H4 (cell line): ENCODE measurements at places on chromosomes 6 and 20.
A peak's percentile ranks its signal among the peaks of the same experiment; 100 is the strongest.

DNA sequence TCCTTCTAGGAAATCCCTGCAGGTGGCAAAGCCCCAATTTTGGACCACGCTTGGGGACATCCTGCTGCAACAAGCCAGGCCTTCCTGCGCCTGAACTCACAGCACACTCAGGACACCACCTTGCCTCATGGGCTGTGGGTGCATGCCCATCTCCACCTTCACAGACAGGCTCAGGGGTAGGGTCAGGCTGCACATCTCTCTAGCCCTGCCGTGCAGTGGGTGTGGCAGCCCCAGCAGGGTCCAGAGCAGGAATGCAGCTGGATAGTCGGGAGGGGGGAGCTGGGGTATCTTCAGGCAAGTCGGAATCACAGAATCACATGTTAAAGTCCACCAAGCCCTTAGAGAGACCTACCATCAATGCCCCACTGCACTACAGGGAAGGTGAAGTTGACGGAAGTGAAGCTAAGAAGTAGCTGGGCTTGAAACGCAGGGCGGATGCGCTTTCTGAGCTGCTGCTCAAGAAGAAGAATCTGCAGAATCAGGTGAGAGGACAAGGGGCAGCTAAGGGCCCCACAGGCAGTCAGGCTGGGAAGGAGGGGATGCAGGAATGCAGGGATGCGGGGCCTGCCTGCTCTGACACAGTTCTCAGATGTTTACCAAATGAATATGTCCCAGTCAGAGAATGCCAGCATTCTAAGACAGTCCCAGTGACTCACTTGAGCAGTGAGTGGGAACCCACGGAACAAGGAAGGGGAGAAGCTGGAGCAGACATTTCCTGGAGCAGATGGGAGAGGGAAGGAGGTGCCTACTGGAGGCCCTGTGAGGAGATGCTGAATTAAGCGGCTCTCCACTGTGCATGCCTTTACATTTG lies 11.3 kb downstream of the SERPINB6 start:
- no peak for DNase-seq

- no peak for DNase-seq
Observed at GRCh38 chr6:40299681-40300080, 287.5 kb downstream of the LRFN2 start.

DNA sequence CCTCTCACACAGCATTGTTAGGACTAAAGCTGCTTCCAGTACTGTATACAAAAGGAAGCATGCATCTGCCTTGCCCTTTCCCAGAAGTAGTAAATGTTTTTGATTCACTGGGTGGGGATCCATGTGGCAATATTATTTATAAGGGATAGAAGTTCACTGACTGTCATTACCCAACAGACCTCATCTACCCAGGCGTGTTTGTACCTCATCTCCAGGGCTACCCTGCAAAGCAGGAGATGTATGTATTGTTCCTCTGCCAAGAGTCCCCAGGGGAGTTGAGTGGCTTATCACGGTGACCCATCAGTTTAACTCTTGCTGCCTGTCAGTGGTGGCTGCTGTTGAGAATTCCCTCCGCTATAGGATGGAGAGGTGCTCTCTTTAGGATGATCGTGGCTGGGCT lies 42.5 kb downstream of the SLC24A3 start:
- DNase-seq = no peak

DNA sequence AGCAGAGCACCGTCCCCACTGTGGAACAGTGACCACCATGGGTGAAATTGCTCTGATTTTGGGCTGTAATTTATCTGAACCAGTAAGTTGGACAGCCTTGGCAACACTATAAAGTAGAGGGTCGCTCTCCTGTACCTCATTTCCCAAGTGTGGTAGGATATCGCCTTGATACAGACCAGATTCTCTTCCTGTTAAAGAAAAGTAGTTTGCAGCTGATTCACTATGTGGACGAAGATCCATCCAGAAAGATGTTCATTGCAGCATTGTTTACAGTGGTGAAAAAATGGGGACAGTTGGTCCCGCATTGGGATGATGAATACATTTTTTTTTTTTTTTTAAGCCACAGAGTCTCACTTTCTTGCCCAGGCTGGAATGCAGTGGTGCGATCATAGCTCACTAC lies 74.3 kb downstream of the SLX4IP start:
- DNase-seq = no peak

DNA sequence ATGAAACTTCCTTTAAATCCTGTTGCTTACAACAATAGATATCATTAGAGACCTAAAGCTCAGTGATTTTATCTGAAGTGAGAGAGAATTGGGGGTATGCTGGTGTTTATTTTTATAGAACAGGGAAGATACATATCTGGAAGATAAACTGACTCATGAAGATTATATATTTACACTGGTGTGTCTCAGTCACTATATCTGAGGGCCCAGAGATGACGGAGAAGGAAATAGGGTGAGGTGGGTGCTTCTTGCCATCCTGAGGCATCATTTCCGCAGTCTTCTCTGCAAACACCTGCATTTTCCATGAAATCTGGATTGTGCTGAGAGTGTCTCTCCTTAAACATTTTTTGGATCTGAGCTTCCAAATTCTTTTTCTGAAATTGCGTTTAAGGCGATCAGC lies 5.9 kb upstream of the PLCB1 start:
- DNase-seq = no peak

- DNase-seq = no peak
Observed at GRCh38 chr20:9397928-9398327, 116.5 kb upstream of the LAMP5 start.

GRCh38 chr20:63966944-63967322 lies 2.8 kb downstream of the ZNF512B start:
- DNase-seq = no peak

DNA sequence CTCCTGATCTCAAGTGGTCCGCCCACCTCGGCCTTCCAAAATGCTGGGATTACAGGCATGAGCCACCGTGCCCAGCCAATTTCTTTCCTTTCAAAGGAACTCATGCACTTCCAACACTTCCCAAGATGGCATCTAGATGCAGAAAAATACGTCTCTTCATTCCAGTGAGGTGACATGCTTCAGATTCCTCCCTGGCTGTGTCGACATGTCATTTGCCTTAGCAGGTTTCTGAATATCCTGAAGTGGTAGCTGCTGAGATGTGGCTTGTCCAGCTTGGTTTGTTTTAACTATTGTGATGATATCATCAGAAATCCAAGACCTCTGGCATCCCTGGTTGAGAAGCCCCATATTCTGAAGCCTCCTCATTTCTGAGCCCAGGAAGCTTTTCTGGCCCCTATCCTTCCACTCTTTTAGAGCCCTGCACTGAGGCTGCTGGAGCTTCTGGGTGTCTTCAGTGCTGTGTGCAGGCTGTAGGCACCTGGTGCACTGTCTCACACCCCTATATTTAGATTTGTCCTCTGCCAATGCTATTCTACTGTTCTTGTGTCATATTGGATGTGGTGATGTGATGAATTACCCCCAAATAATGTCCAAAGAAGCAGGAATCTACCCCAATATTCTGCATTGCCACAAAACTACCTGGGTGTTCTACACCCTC lies 73.3 kb upstream of the E2F3 start:
- DNase-seq = no peak

DNA sequence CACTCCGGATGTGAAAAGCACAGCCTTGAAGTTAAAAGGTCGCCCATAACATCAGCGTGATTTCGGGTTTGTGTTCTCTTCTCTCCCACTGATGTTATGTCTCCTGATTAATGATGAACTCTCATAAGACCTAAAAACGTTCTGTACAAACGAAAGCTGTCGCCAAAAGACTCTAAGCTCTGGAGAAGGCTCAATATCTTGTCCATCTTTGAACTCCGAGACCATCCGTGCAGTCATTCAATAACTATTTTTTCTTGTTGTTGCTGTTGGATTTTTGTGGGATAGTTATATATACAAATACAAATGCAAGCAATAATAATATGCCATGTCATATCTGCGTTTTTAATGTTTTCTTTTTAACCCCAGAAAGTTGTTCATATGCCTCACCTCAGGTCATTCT lies 291.8 kb upstream of the MARCKS start:
- DNase-seq = no peak

DNA sequence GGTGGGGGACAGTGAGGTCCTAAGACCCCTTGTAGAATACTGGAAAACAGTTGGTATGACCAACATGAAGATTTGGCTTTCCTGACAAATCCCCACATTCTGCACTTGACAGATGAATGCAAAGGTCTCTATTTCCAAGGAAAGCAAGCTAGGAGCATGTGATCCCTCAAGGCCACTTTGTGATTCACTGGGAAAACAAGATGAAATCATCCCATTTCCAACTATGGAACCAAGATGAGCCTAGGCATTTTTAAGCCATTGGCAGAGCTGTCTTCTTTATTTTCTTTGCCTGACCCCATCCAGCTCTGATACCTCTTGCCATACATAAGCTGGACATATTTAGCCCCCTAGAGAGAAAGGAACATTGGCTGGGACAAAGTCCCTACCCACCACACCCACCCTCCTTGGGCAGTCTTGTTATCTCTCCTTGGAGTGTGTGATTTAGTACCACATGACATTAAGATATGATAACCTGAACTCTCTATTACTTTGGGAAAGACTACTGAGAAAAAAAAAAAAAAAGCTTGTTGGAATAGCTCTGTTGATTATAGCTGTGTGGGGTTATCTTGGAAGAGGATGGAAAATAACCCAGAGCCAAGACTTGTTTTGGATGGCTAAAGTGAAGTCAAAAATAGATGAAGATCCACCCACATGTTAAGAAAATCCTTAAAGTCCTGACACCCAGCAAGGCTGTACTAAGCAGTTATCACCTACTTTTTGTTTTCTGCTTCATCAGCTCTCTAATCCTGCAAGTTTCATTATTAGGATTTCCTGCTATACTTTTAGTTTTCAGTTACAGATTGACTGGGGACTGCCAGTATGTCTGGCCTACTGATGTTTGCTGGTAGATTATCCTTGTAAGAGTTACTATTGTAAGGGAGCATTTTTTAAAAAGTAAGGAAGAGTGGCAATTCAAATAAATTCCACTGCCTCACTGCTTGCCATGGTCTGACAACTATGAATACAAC lies 90.1 kb upstream of the PREP start:
- no peak for DNase-seq

- DNase-seq = no peak
Observed at GRCh38 chr20:63822276-63822696, 8.8 kb downstream of the ZBTB46 start.

- peak; percentile 98 for DNase-seq
Observed at GRCh38 chr20:13009682-13010406, 1.1 kb downstream of the SPTLC3 start.

GRCh38 chr6:24932832-24933231 lies 2.9 kb downstream of the RIPOR2 start:
- no peak for DNase-seq

GRCh38 chr6:105926318-105926717 lies 159.8 kb upstream of the PRDM1 start:
- DNase-seq = no peak

DNA sequence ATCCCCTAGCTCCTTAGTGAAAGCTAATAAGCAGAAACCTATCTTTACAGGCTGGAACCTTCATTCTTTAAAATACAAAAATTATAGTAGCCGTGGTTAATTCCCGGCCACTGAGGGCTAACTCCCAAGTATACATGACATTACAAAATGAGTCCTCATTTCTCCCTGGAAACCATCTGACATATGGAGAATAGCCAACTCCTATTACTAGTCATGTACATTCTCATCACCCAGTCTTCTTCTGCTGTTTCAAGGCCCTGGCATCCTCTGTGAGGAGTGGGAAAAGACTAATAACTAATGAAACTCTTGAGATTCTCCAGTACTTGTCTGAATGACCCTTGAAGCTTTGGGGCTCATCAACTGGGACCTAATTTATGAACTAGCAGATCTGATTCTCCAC lies 30.2 kb downstream of the CSNK2A1 start:
- DNase-seq = no peak

- DNase-seq = no peak
Observed at GRCh38 chr6:36851149-36851614, 11.9 kb upstream of the CPNE5 start.

GRCh38 chr20:18272451-18272850 lies 15.9 kb upstream of the ZNF133 start:
- no peak for DNase-seq

- DNase-seq = no peak
Observed at GRCh38 chr6:111626441-111626840, 20.8 kb upstream of the TRAF3IP2 start.

DNA sequence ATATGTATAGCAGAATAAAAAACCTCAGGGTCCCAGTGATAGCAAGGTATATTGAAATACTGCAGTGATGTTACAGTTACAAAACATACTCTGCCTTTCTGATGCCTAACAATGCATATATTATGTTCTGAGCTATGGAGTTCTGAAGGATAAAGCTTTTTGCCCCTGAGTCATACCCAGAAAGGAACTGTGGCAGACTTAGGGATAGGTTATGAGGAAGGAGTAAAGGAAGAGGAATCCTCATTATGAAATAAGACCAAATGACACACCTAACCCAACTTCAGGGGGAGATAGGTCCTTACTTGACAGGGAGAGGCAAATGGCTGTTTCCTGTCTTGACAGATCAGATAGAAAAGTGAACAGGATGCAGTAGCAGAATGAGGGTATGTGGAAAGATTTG lies 940.6 kb upstream of the FLRT3 start:
- DNase-seq = no peak

- no peak for DNase-seq
Observed at GRCh38 chr6:112030206-112030960, 23.5 kb upstream of the CCN6 start.

GRCh38 chr6:25066593-25066992 lies 130.8 kb upstream of the RIPOR2 start:
- DNase-seq = no peak

- DNase-seq = no peak
Observed at GRCh38 chr20:48149902-48150301, 364.6 kb upstream of the SULF2 start.

GRCh38 chr20:64203037-64203777 lies 39.0 kb downstream of the MYT1 start:
- DNase-seq = peak; percentile 35

GRCh38 chr6:27053738-27054137 lies 193.8 kb upstream of the PRSS16 start:
- no peak for DNase-seq

DNA sequence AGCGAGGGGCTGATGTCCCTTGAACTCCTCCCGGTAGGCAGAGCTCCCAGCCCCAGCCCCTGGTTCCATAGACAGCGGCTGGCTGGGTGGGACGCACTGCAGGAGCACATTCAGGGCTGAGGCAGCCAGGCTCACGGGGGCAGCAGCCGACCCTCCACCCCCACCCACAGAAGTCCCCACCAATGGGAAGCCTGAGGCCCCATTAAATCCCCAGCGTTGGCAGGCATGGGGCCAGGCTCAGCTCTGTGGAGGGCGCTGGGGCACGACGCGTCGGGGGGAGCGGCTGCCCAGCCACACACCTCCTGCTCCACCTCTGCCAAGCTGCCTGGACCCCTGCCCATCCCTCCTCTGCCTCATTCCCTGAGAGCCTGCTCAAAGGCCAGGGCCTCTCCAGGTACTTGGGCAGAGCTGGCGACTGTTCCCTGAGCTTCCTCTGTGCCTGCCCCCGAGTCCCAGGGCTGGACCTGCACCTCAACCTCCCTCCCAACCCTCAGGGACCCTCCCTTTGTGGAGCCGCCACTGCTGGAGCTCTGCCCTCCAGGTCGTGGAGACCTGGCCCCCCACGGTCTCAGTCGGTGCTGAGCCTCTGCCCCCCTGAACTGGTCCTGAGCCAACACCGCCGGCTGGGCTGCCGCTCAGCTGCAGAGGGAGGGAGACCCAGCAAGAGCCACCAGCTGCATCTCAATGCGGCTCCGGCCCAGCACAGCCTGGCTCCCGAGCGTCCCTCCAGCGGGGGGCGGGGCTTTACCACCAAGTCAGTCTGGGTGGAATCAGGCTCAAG lies 9.1 kb downstream of the CHRNA4 start:
- DNase-seq = no peak

- no peak for DNase-seq
Observed at GRCh38 chr20:43220612-43221011, 30.9 kb upstream of the PTPRT start.

GRCh38 chr6:12791371-12791770 lies 74.8 kb downstream of the PHACTR1 start:
- DNase-seq = no peak

- DNase-seq = peak; percentile 32
Observed at GRCh38 chr20:13412806-13413445, 191.9 kb downstream of the ISM1 start.
